ENCODE measurements at places on chromosomes 12 and 14. TPM values are rescaled to one million over a fixed set of nuclear protein-coding genes. Genes with fewer than 3 reads are reported as not detected.

DNA sequence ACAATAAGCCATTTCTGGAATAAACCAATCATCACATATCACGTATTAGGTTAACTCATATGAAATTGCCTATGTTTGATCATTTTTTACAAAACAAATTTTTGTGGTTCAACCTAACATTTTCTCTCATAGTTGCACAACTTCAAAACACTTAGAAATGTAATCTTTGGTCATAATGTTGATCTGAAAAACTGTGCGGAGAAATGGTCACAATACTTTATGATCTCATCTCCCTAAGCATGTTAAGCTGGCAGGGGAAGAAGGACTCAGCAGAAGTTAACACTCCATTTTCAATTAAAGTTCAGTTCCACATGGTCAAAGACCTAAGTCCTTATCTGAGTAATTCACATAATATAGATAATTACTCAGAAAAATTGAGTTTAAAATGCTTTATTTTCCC, 194.8 kb downstream of the CAPZA3 start:
- no peak for DNase-seq

DNA sequence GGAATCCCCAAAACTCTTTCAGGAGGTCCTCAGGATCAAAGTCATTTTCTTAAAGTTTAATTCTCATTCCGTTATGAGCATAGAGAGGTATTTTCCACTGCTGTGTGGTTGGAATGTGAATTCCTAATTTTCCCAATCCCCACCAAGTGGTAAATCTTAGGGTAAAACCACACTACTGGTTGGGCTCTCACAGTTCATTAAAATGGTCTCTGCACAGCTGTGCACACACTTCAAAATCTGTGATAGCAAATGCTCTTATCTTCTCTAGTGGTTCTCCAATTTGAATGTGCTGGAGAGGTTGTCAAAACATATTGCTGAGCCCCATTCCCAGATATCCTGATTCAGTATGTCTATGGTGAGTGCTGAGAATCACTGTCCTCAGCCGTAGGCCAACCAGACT, 189.1 kb downstream of the BMP4 start:
- DNase-seq = no peak

DNA sequence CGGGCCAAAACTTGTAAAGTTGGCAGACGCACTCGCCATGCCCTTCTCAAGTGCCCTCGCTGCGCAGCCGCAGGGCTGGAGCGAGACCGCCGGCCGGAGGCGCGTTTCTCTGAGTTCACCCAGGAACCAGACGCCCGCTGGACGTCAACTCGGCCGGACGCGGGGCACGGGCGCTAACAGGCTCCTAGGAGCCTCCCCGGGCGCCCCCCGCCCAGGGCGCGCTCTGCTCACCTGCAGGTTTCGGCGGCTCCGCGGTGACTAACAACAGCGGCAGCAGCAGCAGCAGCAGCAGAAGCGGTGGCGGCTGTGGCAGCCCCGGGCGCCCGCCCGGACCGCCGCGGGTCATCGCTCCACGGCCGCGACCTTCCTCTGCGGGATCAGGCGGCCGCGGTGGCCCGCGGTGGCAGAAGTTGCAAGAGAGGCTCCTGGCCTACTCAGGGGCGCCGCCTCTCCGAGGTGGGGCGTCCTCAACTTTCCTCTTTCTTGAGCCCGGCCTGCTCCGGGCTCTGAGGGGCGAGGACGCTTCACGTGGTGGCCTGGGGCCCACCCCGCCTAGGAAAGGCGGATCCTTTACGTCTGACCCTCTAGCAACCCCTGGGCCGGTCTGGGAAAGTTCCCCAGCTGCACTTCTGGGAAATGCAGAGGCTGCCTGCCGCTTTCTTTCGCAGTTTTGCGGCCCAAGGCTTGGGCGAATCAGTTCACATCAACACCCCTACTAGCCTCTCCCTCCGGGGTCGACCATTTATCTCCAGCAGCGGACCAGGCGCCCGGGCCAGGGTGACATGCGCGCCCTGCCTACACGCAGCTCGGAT, at the start of gene PLBD1:
PLBD1 (minus strand) TSS at position 533 of the 812 bp plus-strand sequence; CDS start at position 346, 187 bp downstream.
- DNase-seq = no peak

- DNase-seq = no peak
These were observed 4.4 kb upstream of the CFL2 start for GRCh38 chr14:34718750-34719304.

DNA sequence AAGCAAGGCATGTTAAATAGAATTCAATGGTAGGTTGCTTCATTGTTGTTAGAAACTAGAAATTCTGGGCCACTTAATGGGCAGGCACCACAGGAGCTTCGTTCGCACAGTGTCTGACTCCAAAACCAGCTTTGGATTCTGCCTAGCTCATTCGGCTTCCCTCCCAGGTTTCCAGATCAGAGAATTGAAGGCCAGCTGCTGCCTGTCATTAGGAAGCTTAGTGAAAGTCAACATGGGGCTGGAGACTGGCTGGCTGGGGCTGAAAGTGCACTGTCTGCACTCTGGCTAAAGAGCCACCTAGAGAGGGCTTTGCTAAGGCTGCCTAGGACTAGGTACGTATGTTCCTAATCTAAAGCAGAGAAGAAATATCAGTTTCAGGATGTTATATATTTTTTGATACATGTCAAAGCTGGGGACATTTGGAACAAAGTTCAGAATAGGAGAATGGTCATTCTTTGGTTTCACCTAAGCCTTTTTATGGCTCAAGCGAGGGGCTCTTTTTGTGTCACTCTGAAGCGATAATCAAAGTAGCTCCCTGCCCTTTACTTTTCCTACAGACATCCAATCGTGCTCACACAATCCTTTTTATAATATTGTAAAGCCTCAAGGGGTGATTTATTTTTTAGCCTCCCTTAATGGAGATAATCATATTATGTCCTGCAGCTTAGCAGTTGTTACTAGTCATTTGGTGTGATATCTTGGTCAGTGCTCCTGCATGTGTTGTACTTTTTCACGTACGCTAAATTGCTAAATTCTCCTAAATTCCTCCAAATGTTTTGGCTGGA, 238.5 kb upstream of the NAV3 start:
- DNase-seq = no peak

- no peak for DNase-seq
These were observed 37.5 kb downstream of the TM7SF3 start for GRCh38 chr12:26976687-26977086.

- peak; percentile 44 for DNase-seq
These were observed 335.1 kb downstream of the DUSP6 start for GRCh38 chr12:89016970-89017778.

FBLN5 gene
- 2.0 TPM for polyA plus RNA-seq

DNA sequence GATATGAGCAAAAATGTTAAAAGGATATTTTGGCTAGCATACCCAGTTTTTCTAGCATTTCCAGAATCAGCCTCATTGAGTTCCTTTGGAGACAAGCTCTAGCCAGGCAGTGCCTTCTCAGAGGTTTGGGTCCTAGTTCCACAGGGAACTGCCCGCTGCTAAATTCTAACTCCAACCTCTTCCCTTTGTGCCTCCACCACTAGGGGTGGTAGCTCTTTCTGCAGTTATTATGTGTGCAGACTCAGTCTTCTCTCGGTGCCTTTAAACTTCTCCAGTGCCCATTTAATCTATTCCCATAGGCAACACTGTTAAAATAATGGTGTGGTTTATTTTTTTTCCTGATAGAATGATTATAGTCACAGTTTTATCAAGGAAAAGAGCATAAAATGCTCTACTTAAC, 21.5 kb upstream of the SLC25A3 start:
- no peak for DNase-seq

RHEBL1 gene
- 8.6 TPM for polyA plus RNA-seq

ZNF705A gene
- polyA plus RNA-seq = not detected

DNA sequence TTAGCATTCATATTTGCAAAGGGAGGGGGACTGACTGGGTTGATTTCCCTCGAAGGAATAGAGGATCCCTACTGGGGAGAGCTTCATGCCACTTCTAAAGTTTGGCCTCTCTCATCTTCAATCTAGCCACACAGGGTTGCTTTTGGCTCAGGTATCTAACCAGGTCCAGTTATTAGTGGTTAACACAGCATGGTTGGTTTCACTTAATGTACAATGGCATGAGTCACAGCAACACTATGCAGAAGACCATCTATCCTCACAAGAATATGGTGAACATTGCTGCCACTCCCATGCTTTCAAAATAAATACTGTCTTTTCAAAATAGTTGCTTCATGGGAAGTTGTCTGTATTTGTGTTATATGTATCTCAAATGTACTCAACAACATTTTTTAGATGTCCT, 6.6 kb upstream of the RAB3IP start:
- DNase-seq = no peak

CCDC198 gene
- not detected for polyA plus RNA-seq

SPRING1 gene
- polyA plus RNA-seq = 35.5 TPM

- peak; percentile 83 for DNase-seq
These were observed 54.5 kb downstream of the VCPKMT start for GRCh38 chr14:50061664-50062437.

DAD1 gene
- 448 TPM for polyA plus RNA-seq

GRCh38 chr14:33563901-33564197, 387.0 kb downstream of the EGLN3 start:
- no peak for DNase-seq

KRT73 gene
- polyA plus RNA-seq = not detected

LTBR gene
- polyA plus RNA-seq = not detected

- DNase-seq = no peak
These were observed 232.5 kb downstream of the BCL11B start for GRCh38 chr14:99039331-99040041.

GRCh38 chr14:51603495-51603894, 48.2 kb upstream of the FRMD6 start:
- DNase-seq = no peak

DNA sequence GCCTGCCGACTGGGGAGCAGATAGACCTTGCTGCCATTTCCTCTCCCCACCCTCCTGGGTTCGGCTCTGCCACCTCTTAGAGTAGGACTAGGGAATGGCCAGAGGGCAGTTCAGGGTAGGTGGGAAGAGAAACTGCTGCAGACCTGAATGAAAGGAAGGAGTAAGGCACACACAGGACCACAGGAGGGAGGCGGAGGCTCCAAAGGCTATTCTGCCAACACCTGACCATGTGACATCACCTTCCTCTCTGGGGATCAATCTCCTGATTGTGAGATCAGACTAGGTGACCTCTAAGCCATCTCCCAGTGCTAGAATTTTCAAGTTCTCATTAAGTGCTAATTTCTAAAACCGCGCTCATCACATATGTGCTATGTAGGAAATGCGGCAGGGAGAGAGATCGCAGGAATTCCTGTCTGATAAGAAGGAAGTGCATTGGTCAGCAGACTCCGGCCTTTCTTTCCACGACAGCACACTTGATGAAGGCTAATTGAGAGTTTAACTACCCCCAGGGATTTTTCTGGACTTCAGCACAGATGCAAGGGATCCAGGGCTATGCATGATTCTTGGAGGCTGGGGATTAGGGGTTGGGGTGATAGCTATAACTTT, 11.5 kb upstream of the TSPAN11 start:
- no peak for DNase-seq

- no peak for DNase-seq
These were observed 46.1 kb upstream of the PTPRO start for GRCh38 chr12:15276088-15276698.

KLRC2 gene
- not detected for polyA plus RNA-seq

ITGB7 gene
- 97.1 TPM for polyA plus RNA-seq

- DNase-seq = no peak
These were observed 89.4 kb downstream of the GALNT8 start for GRCh38 chr12:4809449-4810218.

ZNF605 gene
- polyA plus RNA-seq = 2.9 TPM

SIX6 gene
- not detected for polyA plus RNA-seq

- DNase-seq = no peak
These were observed 121.0 kb upstream of the GARIN2 start for GRCh38 chr14:67068251-67068650.

GRCh38 chr14:54189748-54190354, 207.0 kb upstream of the CDKN3 start:
- no peak for DNase-seq

CDKN3 gene
- polyA plus RNA-seq = 1.7 TPM

- DNase-seq = no peak
These were observed 780.5 kb downstream of the NRXN3 start for GRCh38 chr14:78950649-78951048.

DNA sequence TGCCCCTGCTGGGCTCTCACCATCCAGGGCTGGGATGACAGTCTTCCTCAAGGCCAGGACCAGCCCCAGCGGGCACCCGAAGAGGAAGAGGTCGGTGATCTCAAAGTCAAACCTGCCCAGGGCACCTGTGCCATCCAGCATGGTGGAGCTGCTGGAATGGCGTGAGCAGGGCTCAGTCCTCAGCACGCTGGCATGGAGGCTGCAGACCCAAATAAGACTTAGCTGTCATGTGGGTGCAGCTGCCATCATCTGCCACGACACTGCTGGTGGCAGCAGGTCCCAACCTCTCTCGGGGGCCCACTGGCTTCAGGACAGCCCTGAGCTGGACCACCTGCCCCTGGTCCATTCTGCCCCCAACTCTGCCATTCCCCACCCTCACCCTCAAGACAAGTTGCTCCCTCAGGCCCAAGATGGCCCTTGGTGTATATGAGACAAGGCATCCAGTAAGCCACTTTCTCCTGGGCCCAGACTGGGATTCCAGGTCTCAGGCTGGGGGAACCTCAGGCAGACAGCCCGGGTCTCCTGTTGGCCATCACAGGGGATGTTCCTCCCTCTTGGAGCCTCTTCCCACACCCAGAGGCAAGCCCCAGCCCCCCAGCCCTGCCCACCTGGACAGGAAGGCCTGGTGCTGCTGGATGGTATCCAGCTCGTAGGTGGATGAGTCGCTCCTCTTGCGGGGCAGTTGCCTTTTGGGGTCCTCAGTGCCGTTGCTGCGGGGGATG, 14.5 kb downstream of the ARL6IP4 start:
- DNase-seq = no peak

LHX5 gene
- not detected for polyA plus RNA-seq

PSMB5 gene
- polyA plus RNA-seq = 31.4 TPM

- DNase-seq = no peak
These were observed 42.7 kb downstream of the RIN3 start for GRCh38 chr14:92556255-92556741.

DCAF11 gene
- 87.1 TPM for polyA plus RNA-seq

DNA sequence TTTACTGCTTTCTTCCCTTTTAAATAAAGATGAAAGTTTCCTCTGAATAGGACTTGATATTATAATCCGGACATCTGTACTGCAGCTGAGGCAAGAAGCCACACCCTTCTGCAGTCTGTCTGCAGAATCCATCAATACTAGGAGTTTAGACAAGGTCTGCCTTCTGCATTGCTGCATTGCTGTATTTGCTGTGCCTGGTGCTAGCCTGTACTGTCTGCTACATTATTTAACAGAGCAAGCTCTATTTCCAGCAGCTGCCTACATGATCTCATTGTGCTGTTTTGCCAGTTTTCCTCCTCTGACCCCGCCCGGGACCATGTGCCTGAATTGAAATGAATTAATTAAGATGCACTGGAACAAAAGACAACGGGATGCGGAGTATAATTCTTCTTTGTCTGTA, 1.7 kb downstream of the TUBA1A start:
- DNase-seq = no peak

DNA sequence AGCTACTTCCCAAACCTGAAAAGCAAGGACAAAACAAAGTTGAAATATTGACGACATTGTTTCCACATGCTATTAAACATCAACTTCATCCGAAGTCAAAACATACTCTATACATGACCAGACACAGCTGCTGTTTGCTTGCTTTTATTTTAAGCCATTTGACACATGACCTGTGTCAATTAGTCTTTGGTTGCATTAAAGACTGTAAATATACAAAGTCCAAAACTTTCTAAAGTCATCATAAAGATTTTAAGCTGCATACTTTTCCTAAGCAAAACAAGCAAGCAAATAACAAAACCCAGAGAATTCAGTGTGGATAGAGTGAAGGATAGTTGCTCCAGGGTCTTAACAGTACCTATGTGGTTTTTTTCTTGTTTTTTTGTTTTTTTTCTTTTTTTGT, 21.8 kb downstream of the HAL start:
- no peak for DNase-seq

TBX5 gene
- polyA plus RNA-seq = not detected

All from naive B cell (primary cell).